ENCODE measurements at places on chromosomes 12 and 14.

GRCh38 chr12:28026701-28027100 lies 54.2 kb upstream of the PTHLH start:
- ATAC-seq = no peak

DNA sequence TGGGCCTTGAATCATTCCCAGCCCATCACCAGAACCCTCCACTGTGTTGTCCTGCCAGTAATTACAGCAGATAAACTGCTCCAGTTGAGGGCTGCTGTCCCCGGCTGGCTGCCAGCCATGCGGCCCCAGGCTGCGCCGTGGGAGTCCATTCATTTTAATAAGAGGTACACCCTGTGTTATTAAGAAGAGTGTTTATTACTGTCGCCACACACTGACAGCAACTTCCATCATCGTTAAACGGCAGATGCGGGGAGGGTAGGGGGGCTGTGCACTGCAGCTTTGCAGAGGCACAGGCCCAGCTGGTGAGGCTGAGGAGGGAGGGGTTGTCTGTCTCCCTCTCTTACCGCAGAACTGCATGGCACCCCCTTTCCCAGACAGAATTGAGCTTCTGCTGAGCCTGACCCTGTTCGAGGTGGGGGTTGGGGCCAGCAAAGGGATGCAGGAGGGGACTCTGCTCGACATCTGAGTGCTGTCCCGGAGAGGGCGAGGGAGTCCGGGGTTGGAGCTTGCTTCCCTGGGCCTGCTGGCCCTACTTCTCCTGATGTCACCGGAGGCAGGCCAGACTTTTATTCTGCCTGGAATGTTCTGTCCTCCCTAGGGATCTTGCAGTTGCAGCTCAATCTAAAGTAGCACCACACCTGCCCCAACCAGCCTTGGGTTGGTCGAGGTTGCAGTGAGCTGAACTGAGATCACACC lies 33.8 kb upstream of the GPATCH2L start:
- ATAC-seq = no peak

GRCh38 chr12:12467264-12467663 lies 95.4 kb downstream of the DUSP16 start:
- ATAC-seq = no peak

GRCh38 chr12:39165338-39165737 lies 259.9 kb upstream of the CPNE8 start:
- ATAC-seq = no peak

- no peak for ATAC-seq
Observed at GRCh38 chr12:89280833-89281538, 71.3 kb downstream of the DUSP6 start.

DNA sequence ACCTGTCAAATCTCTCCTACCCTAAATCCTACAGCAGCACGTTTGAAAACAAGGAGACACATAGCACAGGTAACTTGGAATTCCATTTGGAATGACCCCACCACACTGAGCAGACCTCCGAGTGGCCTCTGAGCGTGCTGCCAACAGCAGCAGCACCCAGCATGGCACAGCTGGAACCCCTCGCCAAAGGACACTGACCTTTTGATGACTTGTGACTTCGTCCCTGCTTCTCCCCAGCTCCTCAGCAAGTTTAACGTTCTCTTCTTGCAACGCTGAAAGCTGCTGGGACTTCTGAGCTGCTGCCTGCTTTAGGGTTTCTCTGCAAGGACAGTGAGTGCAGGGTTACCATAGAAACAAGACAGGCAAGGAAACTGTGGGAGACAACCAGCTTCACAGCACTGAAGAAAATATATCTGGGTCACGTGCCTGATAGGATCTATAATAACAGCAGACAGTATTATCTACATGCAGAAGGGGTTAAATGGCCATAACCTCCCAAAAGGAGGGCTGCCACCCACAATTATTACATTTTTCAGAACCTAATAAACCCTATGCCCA lies 43.3 kb upstream of the VPS33A start:
- ATAC-seq = no peak

DNA sequence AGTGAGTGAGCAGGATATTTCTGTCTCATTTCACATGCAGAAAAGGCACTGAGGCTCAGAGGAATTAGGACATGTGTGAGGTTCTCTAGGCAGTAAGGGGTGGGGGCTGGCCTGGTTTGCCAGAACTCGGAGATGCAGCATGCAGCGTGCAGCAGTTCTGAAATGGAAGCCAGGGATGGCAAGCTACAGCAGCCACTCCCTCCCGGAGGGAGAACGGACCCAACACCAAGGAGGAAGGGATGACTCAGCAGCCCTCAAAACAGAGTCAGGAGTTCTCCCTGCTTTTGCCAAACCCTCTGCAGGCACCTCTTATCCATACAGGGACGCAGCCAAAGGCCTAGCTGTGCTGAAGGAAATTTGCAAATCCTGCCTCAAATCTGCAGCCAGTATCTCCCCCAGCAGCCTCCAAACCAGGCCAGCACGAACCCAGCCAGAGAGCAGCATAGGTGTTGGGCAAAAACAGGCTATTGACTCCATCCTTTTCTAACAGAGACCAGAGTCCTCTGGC lies 10.3 kb upstream of the SERPINA3 start:
- no peak for ATAC-seq

DNA sequence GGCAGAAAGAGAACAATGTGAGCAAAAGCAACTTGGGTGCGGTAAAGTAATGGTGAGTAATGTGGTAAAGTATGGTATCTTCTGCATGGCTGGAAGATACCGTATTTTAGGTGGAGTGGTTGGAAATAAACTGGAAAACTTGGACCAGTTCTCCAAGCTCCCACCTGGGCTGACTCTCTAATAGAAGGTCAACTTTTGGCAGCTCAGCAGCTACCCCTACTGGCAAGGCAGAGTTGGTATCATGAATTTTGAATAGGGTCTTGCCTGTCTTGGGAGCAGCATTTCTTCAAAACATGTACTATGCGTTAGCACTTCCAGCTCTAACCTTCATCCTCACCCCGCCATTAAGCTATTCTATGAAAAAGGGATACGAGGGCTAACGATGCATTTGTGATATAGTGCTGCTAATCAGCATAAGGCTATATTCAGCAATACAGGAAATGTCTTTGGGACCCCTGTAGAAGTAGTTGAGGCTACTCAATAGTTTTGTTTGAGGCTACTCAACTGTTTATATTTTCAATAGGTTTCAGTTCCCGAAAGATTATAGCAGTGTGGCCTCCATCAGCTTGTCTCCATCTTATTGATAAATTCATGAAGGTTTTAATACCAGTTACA lies 276.3 kb upstream of the FAR2 start:
- no peak for ATAC-seq

DNA sequence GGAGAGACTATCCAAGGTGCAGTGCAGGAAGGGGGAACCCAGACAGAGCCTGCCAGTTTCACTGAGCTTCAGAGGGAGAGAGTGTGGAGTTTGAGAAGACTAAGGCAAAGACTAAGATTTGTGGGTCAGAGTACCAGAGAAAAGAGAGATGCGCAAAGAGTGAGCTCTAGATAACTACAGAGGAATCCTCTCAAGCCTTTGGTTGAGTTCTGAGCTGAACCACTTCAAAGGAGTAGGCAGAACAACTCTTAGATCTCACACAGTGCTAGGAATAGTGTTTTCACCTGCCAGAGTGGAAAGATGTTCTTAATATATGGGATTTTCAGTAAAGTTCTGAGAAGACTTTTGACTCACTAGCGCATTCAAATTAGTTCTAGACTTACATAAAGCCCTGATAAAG lies 10.7 kb upstream of the M6PR start:
- ATAC-seq = no peak

GRCh38 chr14:43591776-43592175 lies 915.3 kb downstream of the FSCB start:
- peak; percentile 20 for ATAC-seq

GRCh38 chr14:89139404-89140247 lies 277.4 kb downstream of the FOXN3 start:
- no peak for ATAC-seq

GRCh38 chr14:102352213-102352612 lies 10.5 kb downstream of the CINP start:
- no peak for ATAC-seq

GRCh38 chr14:97311411-97311810 lies 514.2 kb downstream of the VRK1 start:
- ATAC-seq = no peak

GRCh38 chr12:104600036-104600712 lies 143.4 kb downstream of the CHST11 start:
- peak; percentile 79 for ATAC-seq

- ATAC-seq = no peak
Observed at GRCh38 chr12:1873531-1874510, 44.6 kb downstream of the CACNA2D4 start.

DNA sequence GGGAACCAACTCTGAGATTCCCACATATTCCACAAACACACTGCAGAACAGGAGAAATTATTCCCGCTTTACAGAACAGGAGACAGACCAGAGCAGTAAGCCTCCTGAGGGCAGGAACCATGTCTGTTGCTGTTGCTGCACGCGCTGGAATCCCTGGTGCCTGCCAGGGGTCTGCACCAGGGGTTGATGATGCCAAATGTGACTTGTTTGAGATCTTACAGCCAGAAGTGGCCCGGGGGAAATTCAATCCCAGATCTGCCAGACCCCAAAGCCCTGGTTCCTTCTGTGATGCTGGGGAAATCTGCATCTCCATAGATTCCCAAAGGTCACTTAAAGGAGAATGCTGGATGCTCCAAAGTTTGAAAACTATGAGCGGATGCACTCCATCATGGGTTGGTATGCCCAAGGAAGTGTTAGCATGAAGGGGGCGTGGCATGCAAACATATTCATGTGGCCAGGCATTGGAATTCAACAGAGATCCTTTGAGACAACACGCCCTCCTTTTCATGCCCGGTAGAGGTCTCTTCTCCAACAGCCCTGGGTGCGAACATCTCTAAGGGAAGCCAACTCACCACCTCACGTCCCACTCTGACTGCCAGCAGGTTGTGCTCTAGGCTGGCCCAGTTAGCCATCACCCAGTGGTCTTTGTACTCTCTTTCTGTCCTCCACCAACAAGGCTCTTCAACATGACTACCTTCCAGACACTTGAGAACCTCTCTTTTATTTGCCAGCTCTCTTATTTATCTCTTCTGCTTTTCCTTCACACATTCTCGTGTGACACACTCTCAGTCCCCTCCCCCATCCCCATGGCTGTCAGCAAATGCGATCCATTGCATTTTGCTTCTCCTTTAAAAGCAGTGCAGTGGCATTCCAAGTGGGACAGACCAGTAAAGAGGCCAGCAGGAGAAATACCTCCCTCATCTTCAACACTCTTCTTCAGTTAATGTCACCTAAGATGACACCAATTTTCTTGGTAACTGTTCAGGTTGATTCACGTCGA lies 131.3 kb downstream of the ZFP36L1 start:
- ATAC-seq = no peak

GRCh38 chr12:1806301-1807086 lies 13.9 kb upstream of the LRTM2 start:
- no peak for ATAC-seq

- ATAC-seq = no peak
Observed at GRCh38 chr12:112711507-112711906, 80.0 kb upstream of the RPH3A start.

DNA sequence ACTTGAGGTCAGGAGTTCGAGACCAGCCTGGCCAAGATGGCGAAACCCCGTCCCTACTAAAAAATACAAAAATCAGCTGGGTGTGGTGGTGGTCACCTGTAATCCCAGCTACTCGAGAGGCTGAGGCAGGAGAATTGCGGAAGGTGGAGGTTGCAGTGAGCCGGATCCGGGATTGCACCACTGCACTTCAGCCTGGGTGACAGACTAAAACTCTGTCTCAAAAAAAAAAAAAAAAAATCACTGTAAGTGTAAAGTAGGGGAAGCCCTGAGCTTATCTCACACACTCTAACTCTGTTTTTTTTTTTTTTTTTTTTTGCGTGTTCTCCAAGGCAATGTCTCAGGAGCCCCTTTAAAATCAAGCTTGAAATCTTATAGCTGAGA lies 421 bp upstream of the RBMS2 start:
- no peak for ATAC-seq

- ATAC-seq = no peak
Observed at GRCh38 chr12:73124480-73124879, 852.3 kb downstream of the TRHDE start.

GRCh38 chr12:100827901-100828520 lies 33.4 kb downstream of the ANO4 start:
- no peak for ATAC-seq

DNA sequence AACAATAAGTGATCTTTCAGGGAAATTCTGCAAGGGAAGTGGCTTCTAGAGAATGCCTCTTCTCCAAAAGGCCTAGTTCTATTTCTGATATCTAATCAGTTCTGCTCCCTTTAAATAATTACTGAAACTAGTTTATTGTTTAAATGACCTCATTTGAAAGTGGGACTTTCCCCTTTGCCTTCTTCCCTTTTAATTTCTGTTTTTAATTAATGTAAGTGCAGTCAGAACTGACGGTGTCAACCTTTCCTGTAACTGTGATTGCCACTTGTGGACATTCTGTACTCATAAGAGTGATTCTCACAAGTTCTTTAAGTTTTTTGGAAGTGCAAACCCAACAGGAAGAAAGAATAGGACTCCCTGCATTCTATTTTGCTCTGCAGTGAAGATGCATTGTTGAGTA lies 265.3 kb upstream of the PLEKHG7 start:
- peak; percentile 74 for ATAC-seq

GRCh38 chr12:95473231-95473883 lies 595 bp upstream of the METAP2 start:
- ATAC-seq = peak; percentile 50

- ATAC-seq = no peak
Observed at GRCh38 chr12:94909663-94910062, 93.8 kb downstream of the NDUFA12 start.

- ATAC-seq = peak; percentile 94
Observed at GRCh38 chr14:65336191-65336591, 76.3 kb upstream of the FUT8 start.

GRCh38 chr12:111792155-111792855 lies 25.6 kb downstream of the ALDH2 start:
- ATAC-seq = no peak

DNA sequence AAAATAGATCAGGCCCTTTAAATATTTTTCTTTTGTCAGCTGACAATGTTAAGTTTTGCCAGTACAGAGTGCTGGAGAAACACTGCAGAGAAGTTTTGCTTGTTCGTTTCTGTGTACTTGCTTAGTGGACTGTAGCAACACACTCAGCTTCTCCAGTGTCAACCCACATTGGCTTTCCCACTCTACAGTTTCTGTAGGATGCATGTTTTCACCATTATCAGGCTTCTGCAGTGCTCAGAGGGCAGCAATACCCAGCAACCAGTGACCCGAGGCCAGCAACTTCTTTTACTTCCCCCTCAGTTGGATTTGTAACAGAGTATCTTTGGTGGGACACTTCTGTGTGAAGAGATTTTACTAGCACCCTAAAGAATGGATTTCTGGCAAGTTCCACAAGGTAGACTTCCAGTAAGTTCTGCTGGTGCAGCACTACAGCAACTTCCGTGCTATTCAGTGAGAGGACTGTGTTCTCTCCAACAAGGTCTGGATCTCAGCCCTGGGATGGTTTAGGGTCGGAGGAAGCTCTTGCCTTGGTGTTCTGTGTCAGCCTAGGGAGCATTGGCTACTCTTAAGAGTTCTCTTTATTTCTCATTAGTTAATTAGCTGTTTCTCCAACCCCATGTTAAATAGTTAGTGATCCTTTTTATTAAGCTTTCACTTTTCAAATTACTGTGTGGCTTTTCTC lies 70.4 kb downstream of the FUT8 start:
- peak; percentile 67 for ATAC-seq

DNA sequence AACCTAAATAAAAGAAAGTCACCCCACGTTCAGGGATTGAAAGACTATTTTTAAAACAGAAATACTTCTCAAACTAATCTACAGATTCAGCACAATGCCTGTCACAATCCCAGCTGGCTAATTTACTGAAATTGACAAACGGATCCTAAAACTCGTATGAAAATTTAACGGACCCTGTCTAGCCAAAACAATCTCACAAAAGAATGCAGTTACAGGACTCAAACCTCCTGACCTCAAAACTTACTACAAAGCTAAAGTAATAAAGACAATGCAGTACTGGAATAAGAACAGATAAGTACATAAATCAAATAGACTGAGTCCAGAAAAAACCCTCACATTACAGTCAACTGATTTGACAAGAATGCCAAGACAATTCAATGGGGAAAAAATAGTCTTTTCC lies 48.8 kb downstream of the IPO8 start:
- no peak for ATAC-seq

All from stimulated activated memory B cell treated with anti-CD40 and anti-IgM and Interleukin-4, amounts not matched to agents 10 μg/mL and 1 μg/mL and 100 μg/mL, for 72 hours (primary cell).